IPS DF 6.9 (cell line): ENCODE measurements at places on chromosomes 2 and 18.

DNA sequence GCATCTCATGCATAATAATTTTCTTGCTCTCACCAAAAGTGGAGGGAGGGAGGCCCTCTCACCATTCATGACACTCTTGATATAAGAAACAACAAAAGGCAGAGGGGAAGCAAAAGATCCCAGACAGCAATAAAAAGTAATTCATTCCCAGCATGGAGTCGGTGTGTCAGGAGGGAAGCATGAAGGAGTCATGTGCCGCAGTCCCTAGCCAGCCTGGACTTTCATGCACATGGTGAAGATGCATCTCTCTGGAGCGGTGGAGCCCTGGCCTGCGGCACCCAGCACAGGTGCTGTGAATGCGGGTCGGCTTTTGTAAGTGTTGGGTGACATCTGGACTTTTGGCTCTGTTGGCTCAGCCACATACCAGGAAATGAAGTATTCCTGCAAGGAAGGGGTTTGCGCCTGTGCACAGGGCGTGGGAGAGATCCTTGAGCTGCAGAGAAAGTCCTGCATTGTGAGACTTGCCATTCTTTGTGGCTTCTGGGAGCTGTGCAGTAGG lies 119.4 kb downstream of the COPS8 start:
- DNase-seq: no peak

DNA sequence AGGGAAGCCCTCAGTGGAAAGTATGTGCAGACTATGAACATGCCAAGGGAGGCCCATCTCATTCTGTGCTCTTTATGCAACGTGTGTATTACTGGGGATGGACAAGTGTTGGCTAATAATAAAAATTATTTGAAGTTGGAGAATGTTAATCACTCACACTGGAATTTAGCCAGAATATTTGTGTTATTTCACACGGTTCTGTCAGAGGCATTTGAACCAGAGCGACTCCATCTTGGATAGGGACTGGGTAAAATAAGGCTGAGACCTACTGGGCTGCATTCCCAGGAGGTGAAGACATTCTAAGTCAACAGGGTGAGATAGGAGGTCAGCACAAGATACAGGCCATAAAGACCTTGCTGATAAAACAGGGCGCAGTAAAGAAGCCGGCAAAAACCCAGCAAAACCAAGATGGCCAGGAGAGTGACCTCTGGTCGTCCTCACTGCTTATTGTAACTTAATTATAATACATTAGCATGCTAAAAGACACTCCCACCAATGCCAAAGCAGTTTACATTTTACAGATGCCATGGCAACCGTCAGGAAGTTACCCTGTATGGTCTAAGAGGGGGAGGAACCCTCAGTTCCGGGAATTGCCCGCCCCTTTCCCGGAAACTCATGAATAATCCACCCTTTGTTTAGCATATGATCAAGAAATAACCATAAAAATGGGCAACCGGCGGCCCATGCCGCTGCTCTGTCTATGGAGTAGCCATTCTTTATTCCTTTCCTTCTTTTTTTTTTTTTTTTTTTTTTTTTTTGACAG lies 2.6 kb upstream of the FZD5 start:
- DNase-seq: no peak

DNA sequence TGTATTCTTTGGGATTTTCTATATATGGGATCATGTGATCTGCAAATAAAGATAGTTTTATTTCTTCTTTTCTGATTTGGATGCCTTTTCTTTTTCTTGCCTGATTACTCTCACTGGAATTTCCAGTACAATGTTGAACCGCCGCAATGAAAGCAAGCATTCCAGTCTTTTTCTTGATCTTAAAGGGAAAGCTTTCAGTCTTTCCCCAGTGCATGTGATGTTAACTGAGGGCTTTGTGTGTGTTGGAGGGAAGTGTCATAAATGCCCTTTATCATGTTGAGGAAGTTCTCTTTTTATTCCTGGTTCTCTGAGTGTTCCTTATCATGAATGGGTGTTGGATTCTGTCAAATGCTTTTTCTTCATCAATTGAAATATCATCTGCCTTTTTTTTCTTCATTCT lies 16.9 kb upstream of the CYBRD1 start:
- DNase-seq: no peak

GRCh38 chr2:203705178-203705577 lies 1.3 kb upstream of the CD28 start:
- no peak for DNase-seq

- no peak for DNase-seq
These were observed 42.2 kb upstream of the CCDC68 start for GRCh38 chr18:55001394-55002024.

GRCh38 chr18:10312326-10313015 lies 142.0 kb upstream of the APCDD1 start:
- no peak for DNase-seq

DNA sequence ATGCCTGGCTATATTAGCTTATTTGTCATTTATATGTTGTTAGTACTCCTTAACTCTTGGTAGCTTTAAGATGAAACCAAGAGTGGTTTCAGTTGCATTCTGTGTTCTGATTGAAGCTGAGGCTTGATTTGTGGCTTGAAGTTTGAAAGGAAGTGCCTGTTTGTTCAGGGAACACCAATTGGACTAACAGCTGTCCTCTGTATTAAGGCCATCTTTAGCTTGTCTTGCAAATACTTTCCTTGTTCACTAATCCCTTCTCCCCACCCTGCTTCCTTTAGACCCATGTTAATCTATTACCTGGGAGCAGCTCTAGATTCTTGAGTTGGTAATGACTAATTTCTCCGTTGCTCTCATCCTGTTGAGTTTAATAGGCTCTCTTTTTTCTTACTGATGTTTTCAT lies 13.4 kb downstream of the ITGA6 start:
- DNase-seq: no peak

DNA sequence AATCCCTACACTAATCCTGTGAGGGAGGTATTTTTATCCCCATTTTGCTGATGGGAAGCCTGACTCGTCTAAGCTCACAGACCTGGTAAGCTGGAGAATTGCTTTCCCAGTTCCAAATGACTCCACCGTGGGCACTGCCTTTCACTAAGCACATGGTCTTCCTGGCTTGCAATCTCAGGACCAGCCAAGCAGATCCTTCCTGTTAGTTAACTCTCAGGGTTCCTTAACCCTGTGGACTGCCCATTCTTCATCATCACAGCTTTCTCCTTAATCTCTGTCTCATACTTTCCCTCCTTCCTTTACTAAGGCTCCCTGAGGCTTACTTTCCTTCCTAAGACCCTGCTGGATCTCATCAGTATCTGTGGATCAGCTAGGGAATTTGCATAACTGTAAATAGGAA lies 122.2 kb upstream of the ZEB2 start:
- DNase-seq: no peak

DNA sequence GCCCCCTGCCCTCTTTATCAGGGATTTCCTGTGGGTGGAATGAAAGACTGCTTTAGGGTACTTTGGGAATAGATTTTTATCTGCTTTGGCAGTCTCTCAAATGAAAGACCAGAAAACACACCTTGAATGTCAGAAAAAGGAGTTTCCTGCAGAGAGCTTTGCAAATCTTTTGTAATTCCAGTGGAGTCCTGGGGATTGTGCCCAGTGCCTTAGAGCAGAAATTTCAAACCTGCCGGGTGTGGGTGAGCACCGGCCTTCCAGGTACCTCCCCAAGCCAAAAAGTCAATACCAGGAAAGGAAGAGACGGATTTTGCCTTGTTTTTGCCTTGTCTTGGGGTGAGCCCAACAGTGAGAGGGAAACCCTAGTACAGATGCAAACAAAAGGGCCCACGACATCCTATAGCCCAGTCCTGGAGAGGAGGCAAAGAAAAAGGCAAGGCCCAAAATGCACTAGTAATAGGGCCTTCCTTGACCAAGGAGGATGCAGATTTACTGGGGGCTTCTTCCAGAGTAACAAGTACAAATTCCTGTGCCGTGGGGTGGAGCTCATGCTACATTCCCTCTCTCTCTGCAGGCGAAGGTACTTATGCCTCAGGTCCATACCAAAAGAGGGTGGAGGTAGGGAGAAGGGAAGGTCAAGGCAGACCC lies 36.4 kb downstream of the FOXI3 start:
- peak; percentile 54 for DNase-seq

- no peak for DNase-seq
These were observed 43.6 kb downstream of the KCNG3 start for GRCh38 chr2:42450136-42450535.

GRCh38 chr2:20107776-20108175 lies 56.3 kb upstream of the LAPTM4A start:
- DNase-seq: no peak

DNA sequence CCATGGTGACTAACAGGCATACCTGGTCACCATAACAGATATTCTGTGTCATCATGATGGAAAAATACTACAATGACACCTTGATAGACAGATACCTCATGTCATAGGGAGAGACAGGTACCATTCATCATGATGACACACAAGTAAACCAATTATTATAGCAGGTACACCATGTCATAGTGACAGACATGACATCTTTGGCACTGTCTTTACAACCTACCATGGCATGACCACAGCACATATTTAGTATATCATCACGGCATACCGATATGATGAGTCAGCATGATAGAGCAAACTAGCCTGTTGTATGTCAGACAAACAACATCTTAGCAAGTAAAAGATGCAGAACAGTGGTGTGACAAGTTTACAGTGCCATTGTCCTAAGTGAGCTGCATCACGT lies 101.3 kb upstream of the KLHL29 start:
- DNase-seq: no peak

DNA sequence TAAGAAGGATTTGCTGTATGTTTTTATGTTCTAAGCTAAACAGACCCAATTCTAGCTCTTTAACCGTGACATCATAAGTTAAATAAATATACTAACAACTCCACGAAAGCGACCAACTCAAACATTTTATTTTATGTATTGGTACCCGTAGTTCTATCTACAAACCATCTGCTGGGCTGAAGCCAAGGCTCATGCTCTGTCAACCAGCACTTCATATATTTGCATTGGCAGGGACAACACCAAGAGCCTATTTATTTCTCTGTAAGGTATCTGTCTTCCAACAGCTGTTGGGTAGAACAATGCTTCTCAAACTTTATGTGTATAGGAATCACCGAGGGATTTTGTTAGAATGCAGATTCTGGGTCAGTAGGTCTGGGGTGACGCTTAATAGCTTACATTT lies 64.5 kb downstream of the PID1 start:
- DNase-seq: no peak

- DNase-seq: no peak
These were observed 498 bp downstream of the ITGAV start for GRCh38 chr2:186590350-186590758.

DNA sequence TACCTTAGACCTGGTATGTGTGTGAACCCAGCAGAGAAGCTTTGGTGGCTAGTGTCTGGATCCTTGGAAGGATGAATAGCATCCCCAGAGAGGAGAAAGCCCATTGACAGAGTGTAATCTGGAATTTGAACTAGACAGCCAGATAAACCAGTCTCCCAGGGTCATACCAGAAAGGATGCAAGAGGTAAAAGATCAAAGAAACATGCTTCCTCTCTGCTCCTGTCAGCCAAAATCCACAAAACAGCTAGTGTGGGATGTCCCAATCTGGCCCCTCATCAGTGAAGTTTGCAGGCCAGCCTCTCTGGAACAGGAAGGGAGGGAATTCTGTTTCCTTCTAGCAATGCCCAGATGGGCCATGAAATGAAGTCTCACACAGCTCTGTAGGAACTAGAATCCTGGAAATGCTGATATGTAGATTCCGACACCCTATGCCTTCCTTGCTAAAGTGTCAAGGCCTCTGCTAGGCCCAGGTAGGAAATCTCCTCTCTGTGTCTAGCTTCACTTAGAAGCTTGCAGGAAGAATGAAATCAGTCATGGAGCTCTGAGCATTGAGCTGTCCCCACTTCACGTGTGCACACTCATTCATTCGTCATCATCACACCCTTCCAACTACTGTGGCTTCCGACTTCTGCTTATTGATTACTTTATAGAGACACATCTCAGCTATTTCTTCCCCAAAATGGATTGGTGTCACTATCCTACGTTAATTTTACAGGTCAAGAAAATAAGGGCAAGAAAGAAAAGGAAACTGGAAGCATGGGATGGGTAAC lies 38.0 kb downstream of the EVA1A start:
- no peak for DNase-seq

- DNase-seq: no peak
These were observed 386.2 kb upstream of the HNRNPA3 start for GRCh38 chr2:176826356-176826755.

DNA sequence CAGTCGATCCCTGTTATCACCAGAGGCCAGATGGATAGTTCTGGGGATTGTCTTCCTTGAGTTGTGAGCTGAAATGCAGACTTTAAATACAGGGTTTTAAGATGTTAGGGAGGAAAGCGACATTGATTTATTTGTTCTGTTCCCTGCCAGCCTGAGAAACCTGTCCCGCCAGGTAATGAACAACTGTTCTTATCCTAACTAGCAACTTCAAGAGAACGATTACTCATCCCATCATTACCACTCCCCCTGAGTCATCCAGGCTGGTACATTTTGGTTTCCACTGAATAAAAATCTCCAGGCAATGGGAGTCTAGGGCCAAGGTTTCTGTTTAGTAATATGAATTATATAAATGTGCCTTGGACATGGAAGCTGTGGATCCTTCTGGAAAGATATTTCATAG lies 131.2 kb downstream of the LYPD6B start:
- DNase-seq: no peak

DNA sequence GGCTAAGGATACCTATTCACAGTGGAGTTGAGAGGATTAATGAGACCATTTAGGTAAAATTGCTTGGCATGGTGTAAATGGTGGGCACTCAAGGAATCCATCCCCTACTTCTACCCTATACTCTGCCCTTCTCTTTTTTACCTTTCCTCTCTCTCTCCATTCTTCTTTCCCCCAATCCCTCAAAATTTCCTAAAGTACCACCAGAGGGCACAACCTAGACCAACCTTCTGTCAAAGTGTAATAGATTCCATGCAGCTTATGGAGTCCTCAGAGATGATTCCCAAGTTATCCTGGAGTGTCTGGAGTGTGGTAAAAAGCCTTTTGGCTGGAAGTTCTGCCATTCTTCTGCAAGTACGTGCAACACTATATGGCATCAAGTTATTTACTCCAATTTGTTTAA lies 33.0 kb upstream of the CCDC195 start:
- no peak for DNase-seq

DNA sequence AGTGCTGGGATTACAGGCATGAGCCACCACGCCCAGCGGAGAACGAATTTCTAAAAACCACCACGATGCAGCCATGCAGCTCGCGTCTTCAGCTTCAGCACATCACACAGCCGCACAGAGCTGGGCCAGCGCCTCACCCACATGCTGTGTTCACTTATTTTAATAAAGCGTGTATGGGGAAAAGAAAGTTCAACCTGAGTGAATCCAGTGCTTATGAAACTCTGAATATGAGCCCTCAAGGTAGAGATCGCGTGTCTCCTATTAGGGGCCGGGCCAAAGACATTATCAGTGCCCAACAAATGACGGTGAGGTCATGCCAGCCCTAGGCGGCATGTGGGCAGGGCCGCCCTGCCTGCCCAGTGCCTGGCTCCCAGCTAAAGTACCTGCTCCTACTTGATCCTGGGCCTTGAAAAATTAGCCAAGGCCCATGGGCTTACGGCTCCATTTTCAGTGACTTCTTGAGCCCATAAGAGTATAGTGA lies 44.3 kb downstream of the SPRED2 start:
- no peak for DNase-seq

GRCh38 chr2:190679813-190680591 lies 31.1 kb downstream of the NAB1 start:
- peak; percentile 75 for DNase-seq
